Smooth muscle cell of the coronary artery (primary cell): ENCODE measurements at places on chromosomes 3 and 15. TPM values are rescaled to one million over a fixed set of nuclear protein-coding genes. Genes with fewer than 3 reads are reported as not detected.

GPR15 gene
- not detected in 2 replicates for total RNA-seq

CLSTN2 gene
- total RNA-seq = 0.82 and 0.98 TPM in 2 replicates

SLC24A5 gene
- total RNA-seq = not detected in 2 replicates

POTEB2 gene
- total RNA-seq = not detected in 2 replicates

SLC22A13 gene
- total RNA-seq = 0.15 and 0.94 TPM in 2 replicates

CASR gene
- under 0.01 TPM in 1 of 2 replicates, not detected in the other for total RNA-seq
